ENCODE measurements at places on chromosomes 4 and X. TPM values are rescaled to one million over a fixed set of nuclear protein-coding genes. Genes with fewer than 3 reads are reported as not detected.

GRCh38 chr4:63020661-63021060, 1388.6 kb downstream of the TECRL start:
- DNase-seq = no peak

DNA sequence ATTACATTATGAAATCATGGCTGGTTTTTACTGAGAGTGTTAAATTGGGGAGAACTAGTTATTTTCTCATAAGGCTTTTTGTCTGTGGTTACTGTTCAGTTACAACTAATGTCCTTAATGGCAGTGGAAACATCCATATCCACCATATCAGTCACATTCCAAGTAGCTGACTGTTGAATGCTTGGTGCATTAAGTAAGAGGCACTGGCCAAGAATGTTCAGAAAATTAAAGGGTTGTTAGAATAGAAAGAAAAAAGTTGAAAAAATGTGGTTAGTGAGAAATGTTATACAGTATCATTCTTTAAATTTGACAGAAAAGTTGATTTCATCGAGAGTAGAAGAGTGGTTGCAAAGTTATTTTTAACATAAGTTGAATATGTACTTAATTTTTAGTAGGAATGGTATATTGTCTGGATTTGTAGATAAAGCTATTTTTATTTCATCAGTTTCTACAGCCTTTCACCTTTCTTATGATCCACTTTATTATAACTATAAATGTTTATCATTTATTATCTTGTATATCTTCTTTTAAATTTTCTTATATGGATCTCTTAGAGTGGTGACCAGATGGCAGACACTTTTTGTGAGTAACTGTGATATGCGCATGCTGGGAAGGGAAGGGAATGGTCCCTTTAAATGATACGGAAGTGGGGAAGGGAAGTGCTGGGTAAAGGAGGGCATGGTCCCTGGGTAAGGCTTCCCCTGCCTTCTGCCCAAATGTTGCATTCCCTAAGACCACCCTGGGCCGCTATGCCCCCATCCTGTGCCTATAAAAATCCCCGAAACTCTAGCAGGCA, 2407.1 kb downstream of the ARAP2 start:
- DNase-seq = no peak

GRCh38 chr4:107408968-107409367, 311.1 kb downstream of the PAPSS1 start:
- DNase-seq = no peak

DNA sequence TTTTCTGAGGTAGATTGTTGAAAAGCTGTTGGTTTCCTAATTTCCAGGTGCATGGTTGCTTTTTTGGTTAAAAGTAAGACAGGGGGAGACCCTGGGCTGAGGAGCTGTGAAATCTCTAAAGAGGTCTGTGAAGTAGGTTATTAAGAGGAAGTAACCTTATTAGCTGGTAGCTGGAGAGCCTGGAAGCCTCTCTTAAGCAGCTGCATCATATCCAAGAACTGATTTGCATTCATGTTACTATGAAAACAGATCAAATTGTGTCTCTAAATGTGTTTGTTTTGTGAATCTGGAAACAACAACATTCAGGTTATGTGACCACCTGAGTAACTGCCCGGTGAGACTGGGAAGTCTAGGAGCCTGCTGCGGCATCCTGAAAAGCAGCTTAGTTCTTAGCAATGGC, 54.1 kb downstream of the ARHGAP10 start:
- DNase-seq = no peak

DNA sequence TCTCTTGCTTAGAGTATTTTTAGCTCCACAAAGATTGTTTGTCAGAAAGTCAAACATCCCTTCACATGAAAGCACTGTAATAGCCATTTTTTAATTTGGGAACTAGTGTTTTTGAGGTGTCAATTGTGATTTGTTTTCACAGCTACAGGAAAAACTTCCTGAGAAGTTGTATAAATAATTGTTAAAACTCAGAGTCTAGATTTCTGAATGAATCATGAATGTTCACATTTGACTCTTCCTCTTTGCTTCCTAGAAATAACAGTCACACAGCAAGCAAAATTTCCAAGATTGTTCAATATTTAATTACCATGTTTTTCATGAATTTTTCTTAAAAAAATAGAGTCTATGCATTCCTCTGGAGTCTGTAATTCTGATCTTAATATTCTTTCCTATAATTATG, 156.9 kb upstream of the SLC7A11 start:
- DNase-seq = no peak

GRCh38 chr4:95231681-95232080, 317.1 kb downstream of the UNC5C start:
- no peak for DNase-seq

DNA sequence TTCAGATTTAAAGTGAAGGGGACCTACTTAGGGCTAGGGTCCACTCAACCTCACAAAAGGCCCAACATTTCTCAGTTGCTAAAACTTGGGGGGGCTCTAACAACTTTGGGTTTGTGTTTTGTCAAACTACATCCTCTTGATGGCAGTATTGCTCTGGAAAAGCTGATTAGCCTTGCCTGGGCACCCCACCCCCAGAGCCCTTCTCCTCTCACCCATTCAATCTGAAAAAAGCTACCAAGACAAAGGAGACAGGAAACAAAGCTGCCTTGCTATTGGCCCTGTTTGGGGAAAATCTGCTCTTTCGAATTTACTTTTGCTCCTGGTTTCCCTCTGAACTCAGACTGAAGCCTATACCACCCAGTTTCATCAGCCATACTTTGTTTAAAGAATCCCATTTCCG, 195.2 kb upstream of the STK26 start:
- no peak for DNase-seq

GRCh38 chr4:85995361-85995760, 364.5 kb downstream of the MAPK10 start:
- no peak for DNase-seq

DNA sequence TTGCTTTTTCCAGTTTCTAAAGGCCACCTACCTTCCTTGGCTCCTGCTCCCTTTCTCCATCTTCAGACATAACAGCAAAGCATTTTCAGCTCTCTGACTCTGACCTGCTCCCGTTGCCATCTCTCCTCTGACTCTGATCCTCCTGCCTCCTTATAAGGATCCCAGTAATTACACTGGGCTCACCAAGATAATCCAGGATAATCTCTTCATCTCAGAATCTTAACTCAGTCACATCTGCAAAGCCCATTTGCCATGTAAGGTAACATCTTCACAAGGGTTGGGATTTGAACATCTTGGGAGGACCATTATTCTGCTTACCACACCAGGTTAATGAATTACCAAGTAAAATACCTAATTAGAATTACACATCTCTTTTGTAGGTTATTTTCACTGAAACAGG, 41.3 kb upstream of the MAGED1 start:
- DNase-seq = no peak

- no peak for DNase-seq
These were observed 735.7 kb upstream of the INTU start for GRCh38 chr4:126897038-126897437.

DNA sequence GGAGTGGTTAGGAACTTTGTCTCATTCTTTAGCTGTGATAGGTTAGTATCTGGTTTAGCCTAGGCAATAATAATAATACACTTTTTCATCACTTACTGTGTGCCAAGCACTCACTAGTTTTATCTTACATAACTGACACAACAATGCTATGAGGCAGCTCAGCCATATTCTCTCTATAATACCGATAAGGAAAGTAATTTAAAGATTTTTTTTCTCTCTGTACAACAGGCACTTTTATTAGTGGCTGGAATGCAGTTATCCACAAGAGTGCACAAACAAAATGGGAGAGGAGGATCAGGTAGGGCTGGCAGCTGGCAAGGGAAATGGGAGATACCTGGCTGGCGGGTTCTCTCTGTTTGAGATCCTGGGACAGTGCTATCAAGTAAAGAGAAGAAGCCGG, 7.6 kb downstream of the RELL1 start:
- no peak for DNase-seq

DNA sequence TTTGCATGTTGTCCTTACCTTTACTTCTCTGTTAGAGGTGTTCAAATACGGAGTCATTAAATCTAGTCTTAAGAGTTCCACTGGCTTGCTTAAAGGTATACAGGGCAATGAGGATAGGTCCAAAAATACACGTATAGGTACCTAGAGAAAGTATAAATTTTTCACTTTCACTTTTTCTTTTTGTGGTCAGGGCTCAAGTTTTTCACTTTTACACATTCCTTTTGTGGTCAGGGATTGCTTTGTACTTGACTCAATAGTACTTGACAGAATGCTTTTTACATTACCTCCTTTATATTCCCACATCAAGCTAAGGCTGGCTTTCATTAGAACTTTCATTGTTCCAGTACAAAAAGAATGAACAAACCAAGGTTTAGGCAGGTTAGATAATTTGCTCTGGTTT, 21.7 kb downstream of the TMEM184C start:
- no peak for DNase-seq

GRCh38 chr4:600166-600565, 24.1 kb upstream of the TMEM271 start:
- DNase-seq = no peak

DNA sequence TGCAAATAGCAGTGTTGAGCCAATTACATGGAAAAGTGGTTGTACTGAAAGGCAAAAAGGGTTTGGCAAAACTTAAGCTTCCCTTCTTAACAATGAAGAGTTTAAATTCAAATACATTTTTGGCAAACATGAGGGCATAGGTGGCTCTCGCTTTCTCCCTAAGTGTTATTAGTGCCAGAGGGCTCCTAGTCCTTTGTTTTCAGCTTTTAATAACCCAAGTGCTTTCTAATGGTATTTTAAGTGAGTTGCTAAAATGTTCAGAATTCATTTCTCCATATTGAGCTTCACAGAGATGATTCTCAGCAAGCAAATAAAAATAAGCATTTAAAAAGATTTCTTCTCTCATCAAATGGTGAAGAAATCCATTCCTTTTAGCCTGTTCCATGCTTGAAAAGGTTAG, 123.7 kb downstream of the HS6ST2 start:
- no peak for DNase-seq

DNA sequence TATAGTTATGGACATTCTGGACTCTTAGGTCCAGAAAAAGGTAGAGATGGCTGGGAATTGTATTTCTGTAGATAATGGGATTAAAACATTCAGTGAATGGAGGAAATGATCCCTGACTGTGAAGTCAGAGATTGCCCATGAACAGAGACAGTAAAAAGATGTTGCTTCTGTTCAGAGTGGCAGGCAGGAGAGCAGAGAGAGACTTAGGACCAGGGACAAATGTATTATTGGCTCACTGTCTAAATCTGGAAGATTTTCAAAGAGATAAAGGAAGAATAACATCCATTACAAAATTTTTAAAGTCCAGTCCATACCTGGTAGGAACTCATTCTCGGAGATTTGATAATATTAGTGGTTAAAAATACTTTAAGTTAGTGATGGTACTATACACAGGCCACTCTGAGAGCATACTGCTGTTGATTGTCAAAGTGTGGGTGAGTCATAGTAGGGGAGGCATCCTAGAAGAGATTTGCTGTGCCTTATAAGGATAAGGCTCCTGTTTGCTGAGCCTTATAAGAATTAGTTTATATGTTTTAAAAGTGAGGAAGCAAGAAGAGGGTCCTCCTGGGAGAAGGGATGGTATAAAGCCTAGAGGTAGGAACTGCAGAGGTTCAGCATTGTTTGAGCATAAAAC, 53.0 kb downstream of the JADE3 start:
- DNase-seq = no peak

DNA sequence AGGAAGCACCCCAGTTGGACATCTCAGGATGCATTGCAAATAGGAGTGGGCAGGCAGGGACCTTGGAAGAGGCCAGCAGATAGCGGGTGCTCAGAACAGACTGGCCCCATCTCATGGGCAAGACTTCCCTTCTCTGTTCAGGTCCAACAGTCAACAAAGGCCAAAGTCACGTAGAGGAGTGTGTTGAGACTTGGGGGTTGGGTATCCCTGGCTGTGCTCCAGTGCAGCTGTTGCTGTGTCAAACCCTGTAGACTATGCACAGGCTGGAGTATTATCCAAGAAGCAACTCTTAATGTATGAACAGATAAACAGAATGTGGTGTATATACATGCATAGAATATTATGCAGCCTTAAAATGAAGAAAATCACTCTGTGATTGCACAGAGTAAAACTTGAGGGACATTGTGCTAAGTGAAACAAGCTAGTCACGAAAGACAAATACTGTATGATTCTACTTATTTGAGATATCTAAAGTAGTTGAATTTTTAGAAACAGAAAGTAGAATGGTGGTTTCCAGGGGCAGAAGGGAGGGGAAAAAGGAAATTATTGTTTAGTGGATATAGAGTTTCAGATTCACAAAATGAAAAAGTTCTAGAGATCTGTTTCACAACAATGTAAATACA, 192.1 kb upstream of the LCORL start:
- no peak for DNase-seq

GRCh38 chr4:94961420-94961819, 203.7 kb downstream of the BMPR1B start:
- no peak for DNase-seq

- no peak for DNase-seq
These were observed 1.4 kb upstream of the DHRSX start for GRCh38 chrX:2502120-2502667.

DNA sequence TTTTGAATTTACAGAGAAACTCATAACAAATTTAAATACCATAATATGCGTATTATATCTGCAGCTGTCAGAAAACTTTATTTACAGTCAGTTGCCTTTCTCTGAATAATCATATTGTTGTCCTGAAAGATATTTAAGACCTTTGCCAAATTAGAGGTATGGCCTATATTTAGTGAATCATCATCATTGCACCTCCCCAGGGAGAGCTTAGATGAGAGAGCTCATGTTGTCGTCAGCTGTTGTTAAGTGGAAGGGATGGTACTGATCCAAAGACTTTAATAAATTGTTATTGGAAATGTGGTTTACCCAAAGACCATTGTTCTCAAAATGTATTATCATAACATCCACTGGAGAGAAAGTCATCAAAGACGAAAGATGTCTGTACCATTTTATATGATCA, 128.6 kb downstream of the HTR2C start:
- DNase-seq = no peak

GRCh38 chr4:85610450-85610849, 135.5 kb downstream of the ARHGAP24 start:
- DNase-seq = no peak

DNA sequence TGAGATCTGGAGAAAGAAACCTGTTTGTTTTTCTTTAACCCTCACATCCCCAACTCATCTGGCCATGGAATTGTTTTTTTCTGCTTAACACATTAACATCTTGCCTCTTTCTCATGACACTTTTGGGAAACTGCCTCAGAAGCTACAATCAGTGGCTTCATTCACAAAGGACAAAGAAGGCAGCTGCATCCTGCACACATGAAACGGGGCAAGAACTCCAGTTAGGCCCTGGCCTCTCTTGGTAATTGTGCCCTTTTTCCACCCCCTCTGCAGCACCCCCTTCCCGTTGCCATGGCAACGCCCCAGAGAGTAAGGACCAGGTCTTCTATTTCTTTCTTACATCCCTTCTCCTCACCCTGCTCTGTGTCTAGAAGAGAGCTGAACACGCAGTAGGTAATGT, 103.4 kb downstream of the PDGFRA start:
- no peak for DNase-seq

The MAGED4 gene
- polyA plus RNA-seq = 0.11 TPM

The CT45A5 gene
- polyA plus RNA-seq = not detected

The PCDH18 gene
- 1.4 TPM for polyA plus RNA-seq

The MAGEA4 gene
- polyA plus RNA-seq = not detected

The SSX1 gene
- polyA plus RNA-seq = not detected

The RHOXF2 gene
- not detected for polyA plus RNA-seq

The FGFBP1 gene
- not detected for polyA plus RNA-seq

The TMEM156 gene
- polyA plus RNA-seq = 0.06 TPM

The ARMCX4 gene
- polyA plus RNA-seq = 4.2 TPM

All from heart left ventricle (tissue), 16 donors.